ENCODE measurements at places on chromosomes 7 and 10.
A peak's percentile ranks its signal among the peaks of the same experiment; 100 is the strongest.

- DNase-seq = no peak
These were observed 168.9 kb downstream of the KCND2 start for GRCh38 chr7:120441850-120442249.

DNA sequence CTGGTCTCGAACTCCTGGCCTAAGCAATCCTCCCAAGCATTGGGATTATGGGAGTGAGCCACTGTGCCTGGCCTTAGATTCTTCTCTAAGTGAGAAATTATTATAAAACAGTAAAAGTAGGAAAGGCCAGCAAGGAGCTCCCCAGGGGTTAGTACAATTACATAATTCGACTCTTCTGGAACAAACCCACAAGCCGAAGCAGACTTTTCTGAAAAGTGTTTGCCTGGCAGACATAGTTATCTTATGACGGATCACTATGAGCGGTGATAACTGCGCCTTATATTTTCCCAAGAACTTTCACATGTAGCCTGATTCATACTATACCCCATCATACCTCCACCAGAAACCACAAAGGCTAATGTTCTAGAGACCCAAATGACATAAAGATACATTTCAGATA is 30.2 kb upstream of the SH3PXD2A start:
- no peak for DNase-seq

DNA sequence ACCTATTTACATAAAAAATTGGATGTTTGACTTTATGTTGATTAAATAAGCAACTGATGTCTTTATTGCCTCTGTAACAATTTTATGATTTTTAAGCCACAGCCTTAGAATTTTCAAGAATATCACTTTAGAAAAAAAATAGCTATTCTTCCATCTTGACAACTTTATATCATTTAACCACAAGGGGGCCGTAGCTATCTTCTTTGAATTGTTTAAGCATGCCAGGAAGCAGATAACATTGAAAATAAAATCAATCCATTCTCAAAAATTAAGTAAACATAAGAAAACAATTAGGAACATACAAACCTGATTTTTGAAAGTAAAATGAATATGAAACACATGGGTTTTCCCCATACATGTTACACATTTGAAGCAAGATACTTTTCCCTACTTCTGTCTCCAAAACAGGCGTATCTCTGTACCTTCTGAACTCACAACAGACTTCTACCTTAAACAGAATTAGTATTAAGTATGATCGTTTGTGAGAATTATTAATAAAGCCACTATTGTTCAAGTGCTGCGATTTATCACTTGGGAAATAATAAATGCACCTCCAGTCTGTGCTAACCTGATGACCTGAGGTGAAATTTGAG is 209.0 kb downstream of the CACNA2D1 start:
- peak; percentile 48 for DNase-seq

GRCh38 chr10:6838118-6838517 is 258.0 kb upstream of the PRKCQ start:
- DNase-seq = peak; percentile 32

DNA sequence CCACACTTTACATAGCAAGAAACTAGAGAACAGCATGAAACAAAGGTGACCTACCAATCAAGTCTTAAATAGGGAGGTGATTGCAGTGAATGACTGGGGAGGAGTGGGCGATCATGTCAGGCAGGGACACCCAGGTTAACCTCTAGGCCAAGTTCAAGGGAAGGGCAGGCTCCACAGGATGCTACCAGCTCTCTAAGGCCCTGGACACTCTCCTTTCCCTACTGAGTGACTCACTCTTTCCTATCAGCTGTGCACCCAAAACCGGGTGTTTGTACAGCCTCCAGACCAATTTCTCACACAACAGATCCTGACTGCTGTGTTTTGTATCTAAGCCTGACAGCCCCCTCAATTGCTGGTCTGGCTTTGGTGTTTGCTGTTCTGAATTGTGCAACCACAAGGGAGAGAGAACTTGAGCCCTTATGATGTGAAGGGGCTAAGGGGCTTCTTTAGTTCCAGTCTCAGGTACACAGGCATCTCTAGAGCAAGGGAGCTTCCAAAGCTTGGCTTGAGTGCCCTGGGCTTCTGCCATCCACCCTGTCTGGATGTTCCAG is 107.8 kb downstream of the TBXAS1 start:
- DNase-seq = peak; percentile 49

GRCh38 chr7:39402034-39402433 is 164.2 kb upstream of the YAE1 start:
- DNase-seq = no peak

DNA sequence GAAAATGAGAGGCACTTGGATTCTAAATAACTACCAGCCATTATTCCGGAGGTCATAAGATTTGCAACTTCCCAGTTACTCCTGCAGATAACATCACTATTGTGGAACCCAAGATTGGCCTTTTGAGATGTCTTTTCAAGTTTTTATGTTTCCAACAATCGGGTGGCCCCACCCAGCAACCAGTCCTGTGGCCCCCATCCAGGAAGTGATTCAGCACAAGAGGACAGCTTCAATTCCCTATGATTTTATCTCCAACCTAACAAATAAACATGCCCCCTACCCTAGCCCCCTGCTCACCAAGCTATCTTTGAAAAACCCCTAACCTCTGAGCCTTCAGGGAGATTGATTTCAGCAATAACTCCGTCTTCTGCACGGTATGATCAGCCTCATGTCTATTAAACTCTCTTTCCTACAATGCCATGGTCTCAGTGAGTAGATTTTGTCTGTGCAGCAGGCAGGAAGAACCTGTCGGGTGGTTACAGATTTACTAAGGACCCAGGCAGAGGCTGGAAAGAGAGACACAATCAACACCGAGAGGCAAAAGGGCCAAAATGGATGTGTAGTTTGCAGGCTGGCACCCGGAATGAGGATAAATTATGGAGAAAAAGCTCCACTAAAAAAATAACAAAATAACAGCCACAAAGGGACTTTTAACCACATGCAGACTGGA is 83.9 kb upstream of the UNC5B start:
- DNase-seq = no peak

GRCh38 chr10:338171-339037 is 203.1 kb downstream of the ZMYND11 start:
- DNase-seq = no peak

DNA sequence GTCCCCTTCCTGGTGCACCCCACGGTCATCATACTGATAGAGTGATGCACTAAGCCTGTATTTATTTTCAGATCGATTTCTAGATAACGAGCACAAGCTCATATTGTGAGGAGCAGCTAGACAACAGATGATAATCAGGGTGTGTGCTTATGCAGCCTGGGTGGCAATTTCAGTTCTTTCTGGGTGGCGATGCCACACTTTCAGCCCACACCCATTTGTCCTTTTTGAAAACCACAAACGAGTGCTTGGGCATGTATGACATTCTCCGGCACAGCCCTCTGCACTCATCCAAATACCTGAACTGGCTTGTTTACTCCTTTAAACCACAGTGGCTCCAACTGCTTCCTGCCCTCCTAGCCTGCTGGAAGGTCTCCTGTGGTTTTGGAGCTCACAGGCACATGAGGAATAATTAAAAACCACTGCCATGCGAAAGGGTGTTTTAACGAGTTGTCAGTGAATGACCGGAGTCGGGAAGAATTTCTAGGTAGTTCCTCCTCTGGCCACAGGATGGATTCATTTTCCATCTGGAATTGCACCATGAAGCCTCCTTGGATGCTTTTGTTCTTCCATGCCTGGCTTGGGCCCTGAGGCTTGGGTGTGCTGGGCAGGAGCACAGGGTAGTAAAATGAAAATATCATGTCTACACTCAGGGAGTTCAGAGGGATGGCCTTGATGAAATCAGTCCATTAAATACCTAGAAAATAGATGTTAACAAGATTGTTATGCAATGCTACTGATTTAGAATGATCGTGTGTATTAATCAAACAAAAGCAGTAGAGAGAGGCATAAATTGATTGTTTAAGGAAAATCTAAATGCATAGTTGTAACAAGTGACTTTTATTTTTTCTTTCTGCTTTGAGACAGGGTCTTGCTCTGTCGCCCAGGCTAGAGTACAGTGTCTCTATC is 52.4 kb upstream of the ITGB1 start:
- DNase-seq = peak; percentile 85

DNA sequence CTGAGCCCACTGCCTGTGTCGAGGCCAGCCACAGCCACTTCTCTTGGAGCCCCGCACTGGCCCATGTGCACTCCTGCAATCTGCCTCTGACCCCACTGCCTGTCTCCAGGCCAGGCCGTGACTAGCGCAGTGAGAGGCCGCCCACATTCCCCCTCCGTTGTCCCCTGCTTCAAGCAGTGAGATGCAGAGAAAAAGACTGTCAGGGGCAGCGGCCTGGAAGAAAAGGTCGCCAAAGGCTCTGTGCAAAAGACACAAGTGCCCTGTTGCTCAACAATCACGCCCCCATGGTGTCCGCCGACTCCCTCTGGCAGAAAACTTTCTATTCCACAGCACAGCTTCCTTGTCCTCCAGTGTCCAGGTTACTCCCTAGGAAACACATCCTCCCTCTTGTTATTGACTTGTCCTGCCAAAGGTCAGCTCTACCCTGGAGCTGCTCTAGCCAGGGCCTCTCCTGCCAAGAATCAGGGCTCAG is 9.9 kb downstream of the FAM131B start:
- DNase-seq = no peak

DNA sequence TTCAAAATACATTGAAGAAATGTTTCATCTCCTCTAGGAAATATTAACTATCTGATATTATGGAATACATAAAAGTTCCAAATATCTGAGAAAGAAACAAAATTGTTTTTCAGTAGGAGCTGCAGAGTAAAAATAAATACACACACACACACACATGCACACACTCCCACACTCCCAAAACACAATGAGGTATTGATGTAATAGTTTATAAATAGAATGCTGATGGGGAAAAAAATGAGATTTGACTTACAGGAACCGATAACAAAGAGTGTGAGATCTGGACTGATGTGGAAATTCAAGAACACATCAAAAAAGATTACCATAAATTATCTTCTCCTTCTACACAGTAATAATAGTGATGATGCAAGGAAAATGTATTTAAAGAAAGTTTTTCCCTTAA is 438.0 kb upstream of the CELF2 start:
- DNase-seq = no peak

- no peak for DNase-seq
These were observed 2.7 kb downstream of the OPN4 start for GRCh38 chr10:86657011-86657395.

GRCh38 chr7:44220046-44220357 is 19.2 kb downstream of the YKT6 start:
- no peak for DNase-seq

DNA sequence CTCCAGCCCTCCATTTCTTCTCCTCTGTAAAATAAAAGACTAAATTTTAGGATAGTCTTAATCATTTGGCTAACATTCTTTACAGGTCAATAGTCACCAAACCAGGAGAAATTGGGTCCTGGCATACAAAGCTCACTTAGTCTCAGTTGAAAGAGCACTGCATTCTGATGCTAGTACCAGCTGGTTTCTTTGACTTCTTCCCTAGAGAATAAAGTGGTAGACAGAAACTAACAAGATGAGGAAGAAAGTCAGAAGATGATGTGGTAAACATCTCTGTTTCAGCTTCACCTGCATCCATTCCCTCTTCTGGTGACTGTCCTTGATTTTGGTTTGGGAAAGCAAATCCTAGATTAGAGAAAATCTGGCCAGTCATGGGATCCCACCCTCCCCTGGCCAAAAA is 37.2 kb downstream of the NKX2-3 start:
- DNase-seq = no peak

DNA sequence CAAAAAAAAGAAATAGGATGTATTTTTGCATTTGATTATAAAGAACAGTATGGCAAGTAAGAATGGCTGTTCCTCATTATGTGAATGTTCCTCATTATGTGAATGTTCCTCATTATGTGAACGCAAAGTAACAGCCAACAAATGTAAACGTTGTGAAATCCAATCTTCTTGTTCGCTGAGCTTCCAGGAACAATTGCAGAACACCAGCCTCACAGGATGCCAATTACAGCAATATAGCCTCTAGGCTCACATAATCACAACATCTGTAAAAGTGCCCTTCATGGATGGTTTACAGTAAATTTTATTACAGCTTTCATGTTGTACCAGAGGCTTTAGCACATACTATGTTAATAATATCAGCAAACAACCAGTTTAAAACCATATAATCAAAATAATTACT is 71.6 kb downstream of the THSD7A start:
- DNase-seq = peak; percentile 78

- no peak for DNase-seq
These were observed 77.1 kb upstream of the PRKCQ start for GRCh38 chr10:6657196-6657595.

GRCh38 chr7:116305485-116306408 is 95.4 kb downstream of the TES start:
- DNase-seq = no peak

DNA sequence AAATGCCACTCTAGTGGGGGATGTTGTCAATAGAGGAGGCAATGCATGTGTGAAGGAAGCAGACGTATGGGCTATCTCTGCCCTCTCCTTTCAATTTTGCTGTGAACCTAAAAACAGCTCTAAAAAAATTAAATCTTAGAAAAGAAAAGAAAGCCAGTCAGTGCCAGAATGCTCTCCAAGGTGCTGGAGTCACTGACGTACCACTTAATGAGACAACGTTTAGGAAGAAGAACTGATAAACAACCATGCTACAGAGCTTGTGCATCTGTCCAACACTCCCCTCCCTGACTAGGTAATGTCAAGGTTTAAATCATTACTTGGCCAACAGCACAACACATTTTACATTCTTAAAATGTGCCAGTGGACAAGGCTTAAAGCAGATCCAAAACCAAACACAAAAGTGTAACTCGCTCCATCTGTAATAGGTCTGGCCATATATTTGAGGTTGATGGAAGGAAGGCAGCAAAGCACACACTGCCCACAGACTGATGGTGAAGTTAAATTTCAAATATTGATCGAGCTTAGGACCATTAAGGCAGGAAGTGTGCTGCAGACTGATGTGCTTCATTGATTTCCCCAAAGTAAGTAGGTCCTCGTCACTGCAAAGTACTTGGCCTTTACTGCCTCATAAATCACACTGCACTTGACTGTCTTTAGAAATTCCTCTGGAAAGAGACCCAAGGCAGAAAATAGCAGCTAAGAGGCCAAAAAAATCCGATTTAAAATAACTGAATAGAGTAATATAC is 15.5 kb downstream of the ARMH3 start:
- DNase-seq = peak; percentile 30

- DNase-seq = peak; percentile 47
These were observed 337.6 kb downstream of the CCSER2 start for GRCh38 chr10:84665883-84666463.

DNA sequence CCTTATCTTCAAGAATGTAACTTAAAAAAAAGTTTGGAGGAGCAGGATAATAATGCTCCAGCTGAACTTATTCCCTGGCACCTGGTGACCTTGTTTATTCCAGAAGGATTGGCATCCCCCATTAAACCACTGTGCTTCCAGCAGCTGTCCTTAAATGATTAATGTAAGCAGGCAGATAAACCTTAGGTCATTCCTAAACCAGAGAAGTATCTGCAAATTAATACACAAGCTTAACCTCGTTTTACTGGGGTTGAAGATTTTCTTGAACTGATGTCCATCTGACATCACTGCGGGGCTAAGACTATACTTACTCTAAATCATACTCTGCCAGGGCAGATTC is 116.1 kb upstream of the PALS2 start:
- DNase-seq = no peak

- no peak for DNase-seq
These were observed 11.5 kb downstream of the AKR1B1 start for GRCh38 chr7:134447383-134447782.

GRCh38 chr10:32929634-32930033 is 28.4 kb downstream of the ITGB1 start:
- DNase-seq = no peak
